ENCODE measurements at places on chromosomes 2 and 18.

GRCh38 chr18:63409301-63409700 lies 13.0 kb downstream of the VPS4B start:
- no peak for DNase-seq

DNA sequence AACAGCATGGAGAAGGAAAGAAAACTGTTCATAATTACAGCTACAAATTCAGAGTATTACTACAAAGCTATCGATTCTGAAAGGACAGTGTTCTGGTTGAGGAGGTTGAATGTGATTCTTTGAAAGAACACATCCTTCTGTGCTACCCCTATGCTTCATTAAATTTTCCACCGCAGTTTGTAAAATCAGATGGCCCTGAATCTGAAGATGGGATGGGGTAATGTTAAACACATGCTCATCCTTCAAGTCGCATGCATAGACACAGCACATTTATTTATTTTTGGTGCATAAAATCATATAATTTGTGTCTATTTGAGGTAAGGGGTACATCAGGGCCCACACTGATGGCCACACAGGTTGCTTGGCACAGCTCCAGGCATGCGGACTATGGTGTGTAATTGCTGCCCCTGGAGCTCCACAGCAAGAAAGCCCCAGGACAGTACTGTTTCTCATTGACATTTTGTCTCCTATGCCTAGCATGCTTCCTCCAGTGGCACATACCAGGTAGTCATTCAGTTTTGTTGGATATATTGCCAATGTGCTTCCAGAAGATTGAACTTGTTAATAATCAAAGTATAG lies 238.8 kb upstream of the TANK start:
- DNase-seq = no peak

GRCh38 chr2:201608021-201608420 lies 35.3 kb downstream of the TMEM237 start:
- no peak for DNase-seq

DNA sequence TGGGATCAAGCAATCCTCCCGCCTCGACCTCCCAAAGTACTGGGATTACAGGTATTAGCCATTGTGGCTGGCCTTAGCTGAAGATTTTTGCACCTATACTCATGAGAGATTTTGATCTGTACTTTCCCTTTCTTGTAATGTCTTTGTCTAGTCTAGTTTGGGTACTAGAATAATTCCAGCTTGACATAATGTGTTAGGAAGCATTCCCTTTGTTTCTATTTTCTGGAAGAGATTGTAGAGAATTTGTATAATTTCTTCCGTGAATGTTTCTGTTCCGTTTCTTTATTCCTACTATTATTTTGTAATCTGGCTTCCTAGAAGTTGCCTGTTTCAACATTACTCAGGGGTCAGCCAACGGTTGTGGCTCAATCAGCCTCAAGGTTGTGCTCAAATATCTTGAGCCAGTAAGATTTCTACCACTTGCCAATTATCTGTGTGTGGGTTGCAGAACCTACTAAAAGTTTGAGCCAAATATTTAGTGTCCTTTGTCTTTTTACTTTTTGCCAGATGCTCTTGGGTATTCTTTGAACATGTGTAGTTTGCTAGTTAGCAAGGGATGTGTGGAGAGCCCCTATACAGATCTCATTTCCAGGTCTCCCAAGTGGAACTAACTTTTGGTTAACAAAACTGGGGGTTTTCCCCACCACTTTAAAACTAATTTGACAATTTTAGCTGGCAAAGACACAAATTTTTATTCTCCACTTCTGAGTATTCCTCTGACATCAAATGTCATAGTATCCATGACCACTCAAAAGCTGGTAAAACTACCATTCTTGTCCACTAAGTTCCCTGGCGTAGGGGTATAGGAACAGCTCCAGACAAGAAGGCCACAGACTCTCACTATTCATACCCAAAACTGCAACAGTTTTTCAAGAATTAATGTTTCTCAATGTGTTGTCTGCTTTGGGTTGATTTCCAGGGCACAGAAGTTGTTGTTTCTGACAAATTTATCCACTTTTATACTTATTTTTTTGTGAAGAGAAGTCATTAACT lies 42.8 kb upstream of the BAZ2B start:
- DNase-seq = no peak

- DNase-seq = peak; percentile 43
Observed at GRCh38 chr2:80061881-80062280, 242.7 kb downstream of the LRRTM1 start.

- DNase-seq = no peak
Observed at GRCh38 chr2:15675456-15676195, 84.0 kb downstream of the DDX1 start.

GRCh38 chr2:33419581-33420200 lies 56.8 kb upstream of the RASGRP3 start:
- no peak for DNase-seq

- peak; percentile 47 for DNase-seq
Observed at GRCh38 chr2:134119117-134119712, 134.7 kb upstream of the MGAT5 start.

DNA sequence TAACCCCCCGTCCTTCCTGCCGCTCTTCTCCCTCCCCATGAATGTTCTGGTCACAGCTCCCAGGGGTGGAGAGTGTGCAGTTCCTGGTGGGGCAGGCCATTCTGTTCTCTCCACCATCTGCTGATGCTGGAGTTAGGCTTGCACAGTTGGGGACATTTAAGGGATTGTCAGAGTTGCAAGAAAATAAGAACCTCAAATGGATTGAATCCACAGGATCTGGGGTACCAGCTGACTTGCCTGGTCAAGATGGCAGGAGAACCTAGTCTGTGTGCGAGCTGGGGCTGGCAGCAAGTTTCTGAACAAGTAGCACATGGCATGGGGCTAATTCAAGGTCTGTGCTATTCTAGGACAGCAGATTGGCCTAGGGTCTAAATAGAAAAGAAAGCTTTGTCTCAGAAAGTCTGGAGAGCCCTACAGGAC lies 60.8 kb upstream of the TXNDC2 start:
- DNase-seq = no peak

GRCh38 chr2:148519013-148519412 lies 125.5 kb upstream of the EPC2 start:
- DNase-seq = no peak

GRCh38 chr2:236047886-236048540 lies 120.2 kb downstream of the GBX2 start:
- no peak for DNase-seq

DNA sequence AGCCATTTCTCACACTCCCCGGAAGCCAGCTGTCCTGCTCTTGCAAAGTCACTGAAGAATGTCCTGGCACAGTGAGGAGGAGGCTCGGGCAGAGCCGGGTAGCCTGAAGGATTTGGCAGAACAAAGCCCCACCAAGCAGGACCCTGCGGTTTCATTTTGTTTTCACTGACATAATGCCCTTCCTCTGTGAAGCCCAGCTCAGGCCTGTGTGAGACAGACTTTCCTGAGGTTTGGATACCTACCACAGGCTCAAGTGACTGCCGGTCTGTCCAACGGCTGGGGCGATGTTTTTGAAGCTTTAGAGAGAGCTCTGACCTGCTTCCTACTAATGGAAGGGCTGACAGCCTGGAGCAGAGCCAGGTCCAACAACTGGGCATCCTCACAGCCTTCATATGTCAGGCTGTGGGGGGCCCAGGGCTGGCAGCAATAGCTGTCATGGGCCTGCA lies 99.8 kb upstream of the FZD7 start:
- no peak for DNase-seq

DNA sequence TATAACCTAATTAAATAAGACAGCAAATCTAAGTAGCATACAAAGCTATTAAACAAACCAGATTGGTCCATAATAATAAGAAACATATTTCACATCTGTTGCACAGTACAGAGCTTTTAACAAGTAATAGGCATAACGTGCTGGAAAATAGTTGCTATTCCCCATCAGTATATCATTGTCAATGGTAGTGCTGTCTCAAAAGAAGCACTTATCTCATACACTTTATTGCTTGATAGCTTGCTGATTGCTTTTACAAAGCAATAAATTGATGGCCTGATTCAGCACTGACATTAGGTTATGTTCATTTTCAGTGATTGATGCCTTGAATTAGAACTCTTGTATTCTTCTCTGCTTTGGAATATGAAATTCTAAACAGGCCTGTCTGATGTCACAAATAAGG lies 641.7 kb downstream of the CBLN2 start:
- no peak for DNase-seq

DNA sequence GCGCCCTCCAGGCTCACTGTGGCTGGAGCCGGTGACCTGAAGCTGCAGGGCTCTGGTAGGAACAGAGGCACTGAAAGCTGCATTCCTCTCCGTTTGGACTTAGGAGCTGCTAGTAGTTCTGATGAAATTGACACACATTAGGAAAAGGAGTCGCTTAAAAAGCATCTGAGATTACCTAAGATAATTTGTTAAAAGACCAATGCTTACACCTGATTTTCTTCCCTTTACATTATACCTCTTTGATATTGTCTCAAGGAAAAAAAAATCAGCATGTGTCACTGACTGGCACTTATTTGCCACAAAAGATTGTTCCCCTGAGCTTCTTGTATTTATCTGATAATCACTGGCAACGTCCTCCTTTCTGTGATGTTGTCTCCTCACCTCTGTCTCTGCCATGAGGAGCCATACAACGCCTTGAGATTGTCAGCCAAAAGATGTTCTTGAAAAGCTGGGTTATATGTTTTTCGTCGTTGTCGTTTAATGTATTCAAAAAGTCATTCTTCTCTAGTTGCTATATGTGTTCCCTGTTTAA lies 618 bp upstream of the CHN1 start:
- no peak for DNase-seq

DNA sequence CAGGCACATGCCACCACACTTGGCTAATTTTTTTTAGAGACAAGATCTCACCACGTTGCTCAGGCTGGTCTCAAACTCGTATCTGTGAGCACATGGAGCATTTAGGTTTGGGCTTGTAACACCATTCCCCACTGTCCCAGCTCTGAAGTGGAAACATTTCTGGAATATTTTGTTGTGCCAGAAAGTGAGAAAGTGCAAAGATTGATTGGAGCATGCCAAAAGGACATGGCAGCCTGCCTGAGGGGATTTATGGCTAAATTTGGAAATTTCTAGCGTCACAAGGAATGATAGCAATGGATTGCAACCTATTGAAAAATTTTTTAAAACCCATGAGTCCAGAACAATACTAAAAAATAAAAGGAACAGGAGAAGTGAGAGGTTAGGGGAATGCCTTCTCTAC lies 136.8 kb downstream of the ESCO1 start:
- no peak for DNase-seq

DNA sequence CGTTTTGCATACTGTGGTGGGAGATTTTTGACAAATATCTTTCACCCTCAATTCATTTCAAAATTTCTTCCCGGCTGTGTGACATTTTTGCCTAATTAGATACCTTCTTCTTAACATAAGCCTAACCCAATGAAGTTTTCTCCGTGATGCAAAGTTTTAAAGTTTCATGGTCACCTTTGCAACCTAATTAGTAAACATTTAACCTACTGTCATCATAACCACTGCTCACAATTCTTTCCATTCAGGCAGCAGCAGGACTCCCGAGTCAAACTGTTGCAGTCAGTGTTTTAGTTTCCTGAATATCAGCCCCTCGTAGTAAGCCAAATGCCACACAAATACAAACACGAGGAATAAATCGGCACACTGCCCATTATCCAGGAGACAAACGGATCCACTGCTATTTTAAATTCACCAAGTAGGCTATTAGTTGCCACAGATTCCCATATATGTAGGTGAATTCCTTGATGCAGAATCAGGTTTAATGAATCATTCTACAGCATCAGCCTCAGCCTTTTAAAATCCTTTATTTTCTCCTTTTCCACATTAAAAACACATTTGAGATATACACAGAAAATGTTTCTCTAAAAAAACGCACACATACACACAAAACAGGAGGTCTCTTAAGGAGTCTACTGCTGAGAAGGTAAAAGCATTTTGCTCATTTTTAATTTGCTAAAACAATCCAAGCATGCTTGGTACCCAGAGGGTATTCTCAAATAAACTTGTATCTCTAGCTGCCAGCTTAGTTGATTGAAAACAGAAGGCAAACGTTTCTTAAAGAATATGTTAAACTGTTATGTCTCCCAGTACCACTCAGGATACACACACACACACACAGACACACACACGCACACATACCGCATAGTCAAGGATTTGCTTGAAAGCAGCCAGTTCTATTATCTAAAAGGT lies 106.5 kb upstream of the KCTD1 start:
- DNase-seq = peak; percentile 57

DNA sequence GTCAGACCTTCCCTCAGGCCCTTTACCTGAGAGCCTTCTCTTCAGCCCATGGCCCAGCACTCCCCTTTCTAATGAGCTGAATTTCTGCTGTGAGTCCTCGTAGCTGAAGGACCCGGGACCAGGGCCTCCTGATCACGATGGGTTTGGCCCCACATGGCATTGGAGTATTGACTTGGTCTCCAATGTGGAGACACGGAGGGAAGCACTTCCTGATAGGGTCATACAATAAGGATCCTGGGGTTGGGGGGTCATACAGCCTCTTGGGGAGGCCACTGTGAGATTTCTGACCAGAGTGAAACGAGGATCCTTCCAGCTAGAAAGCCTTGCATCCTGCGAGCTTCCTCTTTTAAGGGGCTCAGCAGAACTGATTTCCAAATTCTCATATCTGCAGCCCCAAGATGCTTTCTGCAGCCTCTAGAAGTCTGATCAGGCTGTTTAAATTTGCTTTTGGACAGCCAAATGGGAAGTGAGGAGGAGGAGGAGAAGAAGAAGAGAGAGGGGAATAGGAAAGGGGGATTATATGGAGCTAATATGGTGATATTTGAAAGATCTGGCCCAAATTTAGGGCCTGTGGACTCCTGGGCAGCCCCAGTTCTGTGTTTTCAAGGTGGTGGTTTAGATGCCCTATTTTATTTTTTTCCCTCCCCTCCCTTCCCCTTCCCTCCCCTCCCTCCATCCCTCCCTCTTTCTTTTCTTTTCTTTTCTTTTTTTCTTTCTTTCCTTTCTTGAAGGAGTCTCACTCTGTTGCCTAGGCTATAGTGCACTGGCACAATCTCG lies 38.9 kb downstream of the RHOB start:
- DNase-seq = no peak

GRCh38 chr2:222769446-222769845 lies 91.4 kb upstream of the ACSL3 start:
- DNase-seq = no peak
